ENCODE measurements at places on chromosomes 12 and 14.

GRCh38 chr12:54376596-54376995, 7.9 kb downstream of the ZNF385A start:
- no peak for DNase-seq

- no peak for DNase-seq
These were observed 943.8 kb downstream of the TMTC2 start for GRCh38 chr12:83630526-83630925.

- DNase-seq: no peak
These were observed 428.3 kb downstream of the FUT8 start for GRCh38 chr14:65840786-65841185.

DNA sequence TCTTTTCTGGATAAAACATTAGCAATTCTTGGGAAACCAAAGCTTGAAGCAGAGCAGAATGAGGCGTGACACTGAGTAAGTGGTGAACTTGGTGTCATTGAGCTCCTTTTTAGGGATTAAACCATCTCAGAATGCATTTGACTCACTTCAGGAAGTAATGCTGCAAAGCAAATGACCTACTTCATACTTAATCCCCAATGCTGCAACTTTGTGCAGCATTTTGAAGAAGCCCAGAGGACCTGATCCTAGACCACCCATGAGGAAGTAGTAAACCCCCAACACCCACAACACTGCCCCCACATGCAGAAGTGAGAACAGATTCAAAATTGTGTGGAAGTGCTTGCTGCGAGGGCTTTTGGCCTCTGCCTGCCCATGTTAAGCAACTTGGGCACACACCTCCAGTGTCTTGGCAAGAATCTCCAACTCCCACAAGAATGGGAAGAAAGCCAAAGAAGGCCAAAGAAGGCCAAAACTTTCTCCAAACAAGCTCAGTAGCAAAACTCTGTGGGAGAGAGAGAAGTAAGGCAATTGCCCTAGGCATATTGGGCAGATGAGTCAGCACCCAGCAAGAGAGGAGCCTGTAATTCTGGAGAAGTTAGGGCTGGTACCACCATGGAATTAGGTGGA, 69.2 kb upstream of the ETV6 start:
- peak; percentile 85 for DNase-seq

GRCh38 chr12:57215668-57216013, 953 bp upstream of the NXPH4 start:
- DNase-seq: no peak

- no peak for DNase-seq
These were observed at the start of gene ACRBP for GRCh38 chr12:6647083-6647604. Gene ACRBP (minus strand): TSS chr12:6647432. CDS start chr12:6647366, 66 bp downstream.

DNA sequence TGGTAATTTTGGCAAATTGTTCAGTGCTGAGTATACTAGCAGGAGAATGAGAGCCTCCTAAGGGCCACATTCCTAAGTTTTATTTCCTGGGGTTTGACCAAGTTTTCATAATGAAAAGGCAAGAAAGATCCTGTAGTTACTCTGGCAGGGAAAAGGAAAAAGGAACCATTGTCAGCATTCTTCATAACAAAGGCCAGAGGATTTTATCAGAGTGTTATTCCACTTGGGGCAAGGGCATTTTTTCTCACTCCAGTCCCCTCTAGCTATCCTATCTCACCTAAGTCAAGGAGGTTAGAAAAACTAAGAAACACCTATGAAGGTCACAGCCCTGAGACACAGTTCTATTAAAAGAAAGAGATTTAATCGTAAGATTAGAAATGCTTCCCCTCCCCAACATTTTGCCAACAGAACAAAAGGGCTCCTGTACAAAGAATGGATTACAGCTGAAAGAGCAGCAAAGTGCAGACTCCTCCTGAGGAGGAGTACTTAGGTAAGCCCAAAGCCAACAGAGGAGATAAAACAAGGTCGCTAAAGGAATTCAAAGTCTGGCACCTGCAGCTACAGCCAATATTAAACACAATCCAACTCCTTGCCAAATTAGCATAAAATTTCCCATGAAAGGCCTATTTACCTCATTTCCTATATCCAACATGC, 162.4 kb downstream of the GALC start:
- DNase-seq: no peak

GRCh38 chr14:86334355-86334754, 804.4 kb downstream of the FLRT2 start:
- no peak for DNase-seq

- DNase-seq: no peak
These were observed 103.8 kb downstream of the CCDC92 start for GRCh38 chr12:123868791-123869190.

- no peak for DNase-seq
These were observed 6.0 kb downstream of the PLD4 start for GRCh38 chr14:104930526-104931303.

DNA sequence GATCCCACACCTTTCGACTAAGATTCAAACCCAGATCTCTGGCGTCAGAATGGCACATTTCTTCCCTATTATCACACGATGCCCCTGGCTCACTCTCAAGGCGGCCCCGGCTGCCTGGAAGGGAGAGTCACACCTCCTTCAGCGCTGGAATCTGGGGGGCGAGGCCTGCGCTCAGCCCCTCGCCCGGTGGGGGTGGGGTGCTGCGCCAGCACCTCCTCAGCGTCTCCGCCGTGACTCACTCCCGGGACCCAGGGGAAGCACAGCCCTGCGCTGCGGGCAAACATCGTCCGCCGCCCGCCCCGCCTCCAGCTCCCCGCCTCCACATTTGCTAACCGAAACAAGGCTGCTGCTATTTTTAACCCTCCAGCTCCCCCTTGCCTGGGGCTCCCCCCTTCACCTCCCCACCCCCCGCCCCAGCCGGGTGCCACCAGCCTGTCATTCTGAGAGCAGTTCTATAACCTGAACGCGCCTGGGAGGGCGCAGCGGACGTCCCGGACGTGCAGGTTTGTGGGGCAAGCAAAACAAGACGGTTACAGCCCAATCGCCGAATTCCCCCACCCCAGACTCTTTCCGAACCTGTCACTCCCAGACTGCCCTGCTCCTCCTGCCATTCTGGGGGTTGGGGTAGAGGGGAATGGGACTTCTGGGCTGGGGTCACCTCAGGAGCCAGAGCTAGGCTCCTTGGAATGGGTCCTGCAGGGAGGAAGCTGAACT, 6.7 kb downstream of the HDAC7 start:
- DNase-seq: peak; percentile 29

- no peak for DNase-seq
These were observed 84.4 kb downstream of the SPATS2 start for GRCh38 chr12:49451468-49452259.

DNA sequence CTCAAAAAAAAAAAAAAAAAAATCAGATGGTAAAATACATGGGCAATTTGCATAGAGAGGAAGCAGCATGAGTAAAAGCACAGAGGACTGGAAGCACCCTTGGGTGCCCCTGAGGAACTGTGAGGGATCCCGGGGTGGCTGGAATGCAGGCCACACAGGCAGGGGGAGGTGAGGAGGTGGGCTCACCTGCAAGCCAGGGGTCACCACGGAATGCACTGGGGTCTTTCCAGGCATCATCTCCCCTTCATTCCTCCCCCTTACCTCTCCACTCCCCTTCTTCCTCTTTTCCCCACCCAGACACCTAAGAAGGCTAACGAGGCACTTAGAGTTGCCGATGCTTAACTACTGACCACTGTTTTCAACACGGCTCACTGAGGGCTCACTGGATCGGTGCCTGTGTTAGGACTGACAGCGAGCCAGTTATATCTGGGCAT, 14.4 kb upstream of the HIP1R start:
- DNase-seq: no peak

DNA sequence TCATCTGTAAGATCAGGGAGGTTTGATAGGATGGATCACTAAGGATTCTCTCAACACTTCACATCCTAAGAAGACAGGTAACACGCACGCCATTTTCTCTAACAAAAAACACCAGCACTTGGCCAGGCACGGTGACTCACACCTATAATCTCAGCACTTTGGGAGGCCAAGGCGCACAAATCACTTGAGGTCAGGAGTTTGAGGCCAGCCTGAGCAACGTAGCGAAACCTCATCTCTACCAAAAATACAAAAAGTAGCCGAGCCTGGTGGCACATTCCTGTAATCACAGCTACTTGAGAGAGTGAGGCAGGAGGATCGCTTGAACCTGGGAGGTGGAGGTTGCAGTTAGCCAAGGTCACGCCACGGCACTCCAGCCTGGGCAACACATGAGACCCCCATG, 10.5 kb upstream of the CDK2AP1 start:
- no peak for DNase-seq

GRCh38 chr12:58888131-58888783, 32.0 kb downstream of the LRIG3 start:
- no peak for DNase-seq

GRCh38 chr14:37116933-37117849, 55.2 kb downstream of the SLC25A21 start:
- DNase-seq: peak; percentile 78

DNA sequence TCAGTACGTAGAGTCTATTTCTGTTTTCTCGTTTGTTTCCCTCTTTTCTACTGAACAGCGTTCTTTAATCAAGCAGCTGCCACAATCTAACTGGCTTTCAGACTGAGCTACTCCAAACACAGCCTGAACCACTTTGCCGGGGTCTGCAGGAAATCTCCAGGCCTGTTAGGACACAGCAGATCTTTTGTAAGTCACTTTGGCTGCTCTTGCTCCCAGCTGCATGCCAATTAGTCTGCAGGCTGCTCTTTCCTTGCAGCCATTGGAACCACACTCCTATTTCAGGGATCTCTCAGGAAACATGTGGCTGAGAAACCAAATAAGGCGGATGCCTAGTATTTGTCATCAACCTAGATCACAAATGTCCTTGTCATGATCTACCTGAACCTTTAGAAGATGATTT, 73.6 kb downstream of the TMTC1 start:
- no peak for DNase-seq

DNA sequence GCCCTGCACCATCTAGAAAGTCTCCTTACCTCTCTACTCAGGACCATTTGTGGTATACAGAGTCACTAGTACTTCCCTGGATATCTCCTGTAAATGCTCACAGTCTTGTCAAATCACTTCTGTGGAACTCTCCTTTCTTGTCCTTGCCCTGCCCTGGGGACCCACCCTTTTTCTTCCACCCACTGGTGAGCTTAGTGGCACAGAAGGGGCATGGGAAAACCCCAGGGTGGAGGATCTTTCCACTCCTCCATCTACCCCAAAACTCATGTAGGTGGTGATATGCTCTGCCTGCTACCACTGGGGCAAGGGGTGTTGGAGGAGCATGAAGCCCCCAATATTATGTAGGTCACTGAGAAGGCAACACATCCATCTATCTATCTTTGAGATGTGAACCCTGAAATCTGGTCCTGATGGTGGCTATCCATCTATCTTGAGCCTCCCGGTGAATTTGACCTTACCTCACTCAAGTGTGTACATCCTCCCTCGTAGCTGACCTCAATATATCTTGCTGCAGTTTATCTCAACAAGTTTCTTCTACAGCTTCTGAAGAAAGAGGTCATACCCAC, 943 bp downstream of the TESPA1 start:
- no peak for DNase-seq

DNA sequence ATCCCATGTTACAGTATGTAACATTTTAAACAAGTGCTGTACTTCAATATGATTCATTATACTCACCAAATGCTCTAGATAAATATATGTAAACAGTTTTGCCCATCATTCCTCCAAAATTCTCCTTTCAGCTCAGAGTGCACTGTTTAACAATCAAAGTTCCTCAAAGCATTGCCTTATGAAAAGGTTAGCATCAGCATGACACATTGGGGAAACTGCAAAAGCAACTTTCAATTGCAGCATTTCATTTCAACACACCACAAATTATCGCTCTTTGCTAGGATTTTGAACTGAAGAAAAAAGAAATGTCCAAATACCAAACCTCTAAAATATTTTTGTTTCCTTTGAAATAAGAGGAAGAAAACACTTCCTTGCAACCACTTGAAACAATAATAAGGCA, 413.2 kb downstream of the FLRT2 start:
- DNase-seq: no peak

Measured in HS-27A (cell line).